ENCODE measurements at places on chromosomes 3 and 15.

DNA sequence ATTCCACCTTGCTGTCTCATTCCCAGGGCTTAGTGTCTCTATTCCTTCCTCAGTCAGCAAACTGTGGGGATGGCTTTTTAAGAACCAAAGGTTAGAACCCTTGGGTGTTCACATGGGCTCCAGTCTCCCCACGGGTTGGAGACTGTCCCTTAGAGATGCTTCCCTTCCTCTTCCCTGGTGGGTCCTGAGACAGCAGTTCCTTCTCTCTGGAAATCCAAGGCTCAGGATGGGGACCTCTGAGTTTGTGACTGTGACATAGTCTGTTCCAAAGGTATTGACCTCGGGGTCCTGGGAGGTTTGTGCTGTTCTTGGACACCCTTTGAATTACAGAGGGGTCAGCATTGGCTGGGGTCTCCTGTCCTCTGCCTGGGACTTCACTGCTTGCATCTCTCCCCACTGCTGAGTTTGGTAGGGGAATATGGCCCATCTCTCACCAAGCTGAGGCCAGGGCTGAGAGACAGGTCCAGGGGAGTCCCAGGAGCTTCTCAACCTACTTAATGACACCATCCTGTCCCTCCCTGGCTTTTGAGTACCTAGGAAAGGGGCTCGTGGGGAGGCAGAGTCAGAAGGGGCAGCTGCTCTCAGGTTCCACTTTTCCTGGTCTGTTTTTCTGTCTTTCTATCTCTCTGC lies 1.5 kb downstream of the GRM2 start:
- DNase-seq = no peak

DNA sequence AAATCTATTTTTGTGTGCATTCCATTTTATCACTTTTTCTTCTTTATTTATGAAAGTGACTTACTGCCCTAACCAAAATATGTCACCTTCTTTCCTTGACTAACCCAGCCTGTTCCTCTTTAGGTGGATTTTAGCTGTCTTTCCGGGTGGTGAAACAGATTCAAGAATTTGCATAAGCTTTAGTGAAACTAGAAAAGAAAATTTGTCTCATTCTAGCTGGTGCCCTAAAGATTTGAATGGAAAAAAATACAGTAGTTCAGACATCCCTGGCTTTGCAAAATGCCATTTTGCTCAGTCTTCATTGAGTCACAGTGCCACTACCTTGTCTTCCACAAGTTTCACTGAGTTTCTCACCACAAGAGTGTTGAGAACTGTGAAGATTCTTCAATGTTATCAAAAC lies 28.2 kb upstream of the CCDC50 start:
- DNase-seq = no peak

GRCh38 chr15:54599386-54599785 lies 597.4 kb downstream of the RSL24D1 start:
- DNase-seq = no peak

DNA sequence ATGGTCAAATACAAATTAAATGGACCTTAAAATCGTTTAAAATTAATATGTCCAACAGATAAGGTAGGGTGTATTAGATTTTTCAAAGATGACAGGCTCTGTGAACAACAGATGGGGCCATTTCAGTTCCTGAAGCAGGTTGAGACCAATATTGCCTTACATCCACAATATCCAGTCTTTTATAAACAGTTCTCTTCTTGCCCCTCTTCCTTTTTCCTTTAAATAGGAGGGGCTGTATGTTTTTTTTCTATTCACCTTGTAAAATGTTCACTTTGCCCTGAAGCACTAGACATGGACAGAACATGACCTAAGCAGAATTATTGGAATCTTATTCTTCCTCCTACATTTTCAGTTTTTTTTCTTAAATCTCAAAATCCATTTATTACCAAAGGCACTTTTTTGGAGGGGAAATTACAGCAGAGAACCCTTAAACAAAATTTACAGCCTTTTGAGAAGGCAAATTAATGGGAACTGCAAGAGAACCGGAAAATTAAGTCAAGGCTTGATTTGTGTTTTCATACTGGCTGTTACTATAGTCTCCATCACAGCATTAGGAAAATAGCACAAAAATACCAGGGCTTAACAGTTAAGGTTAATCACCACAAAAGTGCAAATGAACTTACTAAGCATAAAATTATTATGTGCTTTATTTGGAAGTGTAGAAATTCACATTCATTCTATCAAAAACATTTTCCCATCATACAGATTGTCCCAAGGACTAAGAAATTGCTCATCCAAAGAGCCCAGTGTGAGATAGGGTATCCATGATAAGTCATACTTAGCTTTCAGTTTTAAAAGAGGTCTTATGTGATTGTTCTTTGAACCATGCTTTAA lies 55.8 kb downstream of the CMSS1 start:
- no peak for DNase-seq

- no peak for DNase-seq
These were observed 1288.3 kb downstream of the NSUN3 start for GRCh38 chr3:95351158-95351557.

DNA sequence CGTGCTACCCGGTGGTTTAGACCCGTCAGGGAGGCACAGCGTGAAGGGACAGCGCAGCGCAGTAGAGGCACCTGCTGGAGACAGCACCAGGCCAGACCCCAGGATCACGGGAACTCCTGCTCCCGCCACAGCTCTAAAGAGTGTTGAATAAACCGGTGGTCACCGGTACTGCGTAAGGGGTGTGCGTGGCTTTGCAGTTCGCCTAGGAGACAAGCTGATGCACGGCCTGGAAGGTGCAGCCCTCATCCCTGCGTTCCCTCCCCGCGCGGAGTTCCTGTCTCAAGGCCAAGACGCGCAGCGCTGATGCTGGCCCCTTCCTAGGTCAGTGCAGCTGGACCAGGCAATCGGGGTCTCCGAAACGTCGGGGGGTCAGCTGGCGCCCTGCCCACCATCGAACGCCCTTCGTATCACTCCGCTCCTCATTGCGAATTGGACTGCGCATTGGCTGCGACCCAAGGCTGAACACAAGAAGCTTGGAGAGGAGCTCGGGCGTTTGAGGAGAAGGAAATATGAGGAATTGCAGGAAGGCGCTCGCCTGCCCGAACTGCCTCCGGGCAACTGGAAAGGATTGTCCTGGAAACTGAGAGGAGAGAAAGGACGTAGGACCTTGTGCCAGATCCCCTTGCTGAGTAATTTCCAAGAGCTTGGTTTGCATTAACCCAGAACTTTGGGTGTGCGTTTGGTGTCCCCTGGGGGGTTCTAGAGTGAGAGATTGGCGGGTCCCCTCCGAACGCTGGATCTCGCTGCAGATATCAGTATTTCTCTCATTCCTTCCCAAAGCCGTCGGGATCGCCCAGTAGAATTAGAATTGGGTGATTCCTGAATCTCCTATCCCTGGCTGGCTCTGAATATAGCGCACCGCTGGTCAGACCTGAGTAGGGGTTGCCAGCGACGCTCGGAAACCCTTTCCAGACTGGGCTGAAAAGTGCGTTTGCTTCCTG lies 2.3 kb upstream of the SOX14 start:
- no peak for DNase-seq

DNA sequence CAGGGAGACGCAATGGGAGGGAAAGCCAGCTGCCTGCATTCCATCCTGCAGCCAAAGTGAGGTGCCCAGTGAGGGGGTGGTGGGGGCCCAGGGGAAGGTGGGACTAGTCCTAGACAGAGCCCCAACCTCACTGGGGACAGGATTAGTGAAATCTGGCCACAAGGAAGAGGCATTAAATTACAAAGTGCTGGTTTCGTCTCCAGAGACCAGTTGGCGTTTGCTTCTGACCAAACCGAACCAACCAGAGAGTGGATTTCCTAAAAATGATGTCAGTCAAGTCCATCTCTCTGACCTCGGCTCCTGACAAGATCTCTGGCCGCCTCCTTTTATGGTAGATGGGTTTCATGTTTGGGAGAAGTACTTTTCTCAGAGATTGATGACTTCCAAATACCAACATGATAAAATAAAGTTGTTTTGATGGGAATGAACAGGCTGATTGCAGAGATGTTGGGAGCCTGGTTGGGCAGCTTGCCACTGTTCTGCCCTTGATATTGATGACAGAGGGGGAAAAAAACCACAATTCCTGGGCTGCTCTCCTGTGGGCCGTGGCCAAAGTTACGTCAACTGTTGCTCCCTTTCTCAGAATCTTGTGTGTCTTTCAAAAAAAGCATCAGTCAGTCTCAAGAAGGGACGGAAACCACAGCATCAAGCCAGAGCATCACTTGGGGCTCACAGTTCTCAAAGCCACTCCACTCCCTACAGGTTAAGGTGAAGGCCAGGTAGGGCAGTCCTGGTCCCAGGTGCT lies 24.6 kb downstream of the ITGA11 start:
- no peak for DNase-seq

GRCh38 chr3:100404250-100404548 lies 2.9 kb downstream of the LNP1 start:
- no peak for DNase-seq

GRCh38 chr3:126467611-126467955 lies 8.1 kb downstream of the ZXDC start:
- DNase-seq = no peak

DNA sequence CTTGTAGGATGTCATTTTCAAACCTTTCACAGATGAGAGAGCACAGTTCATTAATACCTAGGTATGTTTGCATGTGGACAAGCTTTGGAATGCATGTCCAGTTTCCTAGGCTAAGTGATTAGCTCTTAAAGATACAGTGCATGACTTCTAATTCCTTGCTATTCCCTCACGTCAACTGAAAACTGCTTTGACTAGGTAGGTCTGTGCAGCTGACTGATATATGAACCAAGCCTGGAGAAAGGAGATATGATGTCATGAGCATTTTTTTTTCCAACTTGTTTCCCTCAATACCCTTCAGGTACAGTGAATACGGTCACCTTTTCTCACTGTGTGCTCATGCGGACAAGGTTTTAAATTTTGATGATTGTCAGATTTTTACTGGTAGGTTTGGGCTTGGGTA lies 41.6 kb upstream of the TASOR start:
- no peak for DNase-seq

DNA sequence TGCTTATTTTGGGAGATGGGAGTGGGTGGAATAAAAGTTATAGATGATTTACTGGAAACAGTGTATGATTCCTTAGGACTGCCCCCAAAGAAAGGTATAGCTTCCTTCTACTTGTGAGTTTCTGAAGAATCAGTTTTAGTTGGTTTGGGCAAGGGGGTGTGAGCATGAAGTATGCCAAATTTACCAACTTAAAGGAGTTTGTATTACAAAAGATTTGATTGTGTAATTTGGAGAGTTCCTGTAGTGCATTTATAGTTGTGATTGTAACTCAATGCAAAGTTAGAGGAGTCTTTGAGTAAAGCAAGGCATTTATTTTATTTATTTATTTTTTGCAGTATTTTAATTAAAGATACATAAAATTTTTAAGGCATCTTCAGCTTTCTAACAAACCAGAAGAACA lies 42.8 kb downstream of the TSC22D2 start:
- no peak for DNase-seq

DNA sequence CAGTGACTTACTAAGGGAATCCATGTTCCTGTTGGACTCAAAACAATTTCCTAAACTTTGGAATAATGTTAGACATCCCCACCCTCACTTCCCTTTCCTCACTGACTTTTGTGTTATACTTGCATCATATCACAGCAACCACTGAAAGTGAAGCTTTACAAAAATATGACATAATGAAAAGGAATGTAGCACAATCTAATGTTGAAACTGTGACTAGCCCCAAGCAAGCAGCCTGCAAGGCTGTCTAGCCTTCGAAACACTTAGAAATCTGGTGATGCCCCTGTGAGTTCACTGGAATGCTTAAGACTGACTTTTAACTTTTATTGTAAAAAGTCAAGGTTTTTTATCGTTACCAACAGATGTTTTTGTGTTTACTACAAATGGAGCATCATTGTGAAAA lies 203.7 kb upstream of the ZNF385D start:
- DNase-seq = no peak

GRCh38 chr3:169498336-169498735 lies 165.2 kb downstream of the MECOM start:
- no peak for DNase-seq

Measured in activated naive CD4-positive, alpha-beta T cell (primary cell).